Effector CD4-positive, alpha-beta T cell (primary cell): ENCODE measurements at places on chromosomes 2 and 18.
A peak's percentile ranks its signal among the peaks of the same experiment; 100 is the strongest.

DNA sequence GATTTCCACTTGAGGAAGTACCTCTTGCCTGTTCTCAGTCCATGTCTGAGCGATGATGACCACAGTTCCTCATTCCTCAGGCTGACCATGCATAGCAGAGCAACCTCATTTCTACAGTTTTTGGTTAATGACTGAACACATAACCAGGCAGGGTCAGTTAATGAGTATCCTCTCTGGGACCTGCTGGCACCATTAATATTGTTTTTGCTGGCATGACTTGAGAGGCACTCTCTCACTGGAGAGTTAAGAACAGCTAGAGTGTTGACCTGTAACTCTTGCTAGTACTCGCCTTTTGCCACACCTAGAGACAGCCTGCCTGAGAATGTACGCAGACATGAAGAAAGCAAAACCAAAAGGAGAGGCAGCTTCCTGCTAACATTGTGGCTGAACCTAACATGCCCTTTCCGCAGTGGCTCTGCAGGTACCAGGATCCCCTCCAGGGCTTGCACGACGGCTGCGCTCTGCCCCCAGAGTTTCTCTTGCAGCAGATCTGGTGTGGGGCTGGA lies 23.9 kb downstream of the PECR start:
- DNase-seq: peak; percentile 25

DNA sequence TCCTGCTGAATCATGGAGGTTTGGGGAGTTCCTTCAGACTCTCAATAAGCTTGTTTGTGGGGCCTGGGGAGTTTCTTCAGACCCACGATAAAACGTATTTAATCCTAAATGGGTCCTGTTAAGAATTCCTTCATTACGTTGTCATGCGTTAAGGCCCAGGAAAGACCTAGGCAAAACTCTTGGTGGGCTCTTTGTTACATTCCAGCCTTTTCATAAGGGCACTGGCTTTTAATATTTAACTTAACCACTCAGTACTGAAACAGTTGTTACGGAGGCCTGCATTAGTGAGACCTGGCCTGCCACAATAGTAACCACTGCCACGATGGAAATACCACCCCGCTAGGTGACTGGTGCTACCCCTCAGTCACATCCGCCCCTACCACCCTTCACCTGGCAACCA lies 17.5 kb upstream of the BIN1 start:
- DNase-seq: no peak

- DNase-seq: no peak
These were observed 128.8 kb downstream of the CERS6 start for GRCh38 chr2:168584911-168585310.

GRCh38 chr2:160145471-160145870 lies 54.6 kb downstream of the ITGB6 start:
- no peak for DNase-seq

- DNase-seq: no peak
These were observed 12.8 kb downstream of the RNF103 start for GRCh38 chr2:86610871-86611270.

GRCh38 chr2:76323381-76323780 lies 612.7 kb upstream of the GCFC2 start:
- DNase-seq: no peak

- DNase-seq: no peak
These were observed 208.2 kb upstream of the CHAC2 start for GRCh38 chr2:53559302-53559966.

GRCh38 chr2:134240061-134240460 lies 13.8 kb upstream of the MGAT5 start:
- DNase-seq: no peak

DNA sequence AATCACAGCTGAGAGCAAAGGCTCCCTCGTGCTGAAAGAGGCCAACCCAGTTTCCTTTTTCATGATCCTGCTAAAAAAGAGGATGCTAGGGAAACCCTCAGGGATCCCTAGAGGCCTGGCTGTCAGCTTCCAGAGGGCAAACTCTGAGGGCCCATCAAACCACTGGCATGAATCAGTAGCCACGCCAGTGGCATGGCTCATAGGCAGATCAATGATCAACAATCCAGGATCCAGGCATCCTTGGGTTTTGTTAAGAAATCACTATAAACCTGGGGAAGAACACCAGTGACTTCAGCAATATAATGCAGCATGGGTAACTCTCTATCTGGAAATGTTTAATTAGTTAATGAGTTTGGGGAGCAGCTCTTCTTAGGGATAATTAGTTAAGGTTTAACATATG lies 286.5 kb downstream of the C1D start:
- no peak for DNase-seq

- no peak for DNase-seq
These were observed 17.1 kb upstream of the THADA start for GRCh38 chr2:43612944-43613343.
